ENCODE measurements at places on chromosomes 3 and 15.

- DNase-seq: no peak
Measured at GRCh38 chr3:147132168-147132567, 274.2 kb downstream of the ZIC4 start.

DNA sequence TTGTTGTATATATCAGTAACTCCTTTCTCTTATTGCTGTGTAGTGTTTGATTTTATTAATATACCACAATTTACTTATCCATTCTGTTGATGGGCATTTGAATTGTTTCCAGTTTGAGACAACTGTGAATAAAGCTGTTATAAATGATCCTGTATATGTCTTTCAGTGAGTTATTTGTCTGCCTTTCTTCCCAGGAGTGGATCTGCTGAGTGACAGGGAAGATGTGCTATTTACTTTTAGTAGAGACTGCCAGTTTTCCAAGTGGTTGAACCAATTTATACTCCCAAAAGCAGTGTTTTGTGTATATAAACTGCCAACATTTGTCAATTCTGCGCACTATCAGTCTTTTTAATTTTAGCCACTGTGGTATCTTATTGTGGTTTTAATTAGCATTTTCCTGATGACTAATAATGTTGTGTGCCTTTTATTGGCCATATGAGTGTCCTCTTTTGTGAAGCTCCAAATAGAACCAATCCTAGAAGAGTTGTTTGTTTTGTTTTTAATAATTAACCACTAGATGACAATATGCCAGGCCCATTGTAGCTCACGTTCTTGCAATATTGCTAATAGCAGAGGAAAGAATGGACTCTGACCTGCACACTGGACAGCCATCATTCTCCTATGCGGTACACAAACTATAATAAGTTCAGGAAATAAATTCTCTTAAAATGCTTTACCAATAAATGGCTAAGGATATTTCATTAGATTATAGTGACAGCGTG lies 25.3 kb downstream of the TRANK1 start:
- DNase-seq: no peak

GRCh38 chr3:55189359-55189801 lies 261.5 kb upstream of the LRTM1 start:
- DNase-seq: no peak

DNA sequence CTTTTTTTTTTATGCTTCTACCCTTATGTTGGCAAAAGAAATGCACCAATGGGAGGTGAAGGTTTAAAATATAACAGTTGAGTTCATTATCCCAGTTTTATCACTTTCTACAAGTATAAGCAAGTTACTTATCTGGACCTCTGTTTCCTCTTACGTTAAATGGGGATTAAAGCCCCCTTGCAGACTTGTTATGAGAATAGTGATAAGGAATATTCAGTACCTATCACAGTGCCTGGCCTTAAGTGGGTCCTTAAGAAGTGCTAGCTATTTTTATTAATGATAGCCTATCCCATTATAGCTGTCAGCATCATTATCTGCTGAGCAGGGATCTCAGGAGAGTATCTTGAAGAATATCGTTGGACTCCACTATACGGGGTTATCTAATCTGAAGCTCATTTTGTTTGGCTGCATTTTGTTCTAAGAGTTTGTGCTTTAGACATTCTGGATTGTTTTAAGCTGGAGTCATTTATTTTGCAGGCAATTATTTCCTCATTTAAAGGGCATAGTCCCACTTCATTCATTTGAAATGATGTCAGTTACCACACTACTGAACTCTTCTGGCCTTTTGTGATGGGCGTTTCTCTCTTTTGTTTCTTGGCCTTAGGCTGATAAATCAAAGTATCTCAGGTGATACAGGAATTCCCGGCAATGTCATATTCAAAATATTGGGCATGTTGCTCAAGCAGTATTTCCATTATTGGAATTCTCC lies 28.8 kb downstream of the RAB8B start:
- DNase-seq: peak; percentile 58

DNA sequence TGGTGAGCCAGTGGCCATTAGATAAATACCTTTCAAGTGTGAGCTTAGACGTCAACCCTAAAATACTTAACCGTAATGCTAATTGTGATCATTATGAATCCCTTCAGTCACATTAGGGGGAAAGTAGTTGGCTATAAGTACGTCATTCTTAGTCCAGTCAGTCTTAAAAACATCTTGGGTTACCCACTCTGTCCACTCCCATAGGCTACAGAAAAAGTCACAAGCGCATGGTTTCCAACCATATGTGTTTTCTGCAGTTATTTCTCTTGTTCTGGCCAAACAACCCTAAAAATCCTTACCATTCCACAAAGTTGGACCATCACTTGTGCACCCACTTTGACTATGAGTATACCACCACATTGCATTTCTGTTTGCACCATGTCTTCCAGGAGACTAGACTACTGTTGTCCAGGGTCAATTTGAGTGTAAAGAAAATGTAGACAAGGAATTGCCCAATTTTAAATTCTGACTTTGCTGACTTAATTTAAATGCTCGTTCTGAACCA lies 3.3 kb downstream of the RPL15 start:
- no peak for DNase-seq

DNA sequence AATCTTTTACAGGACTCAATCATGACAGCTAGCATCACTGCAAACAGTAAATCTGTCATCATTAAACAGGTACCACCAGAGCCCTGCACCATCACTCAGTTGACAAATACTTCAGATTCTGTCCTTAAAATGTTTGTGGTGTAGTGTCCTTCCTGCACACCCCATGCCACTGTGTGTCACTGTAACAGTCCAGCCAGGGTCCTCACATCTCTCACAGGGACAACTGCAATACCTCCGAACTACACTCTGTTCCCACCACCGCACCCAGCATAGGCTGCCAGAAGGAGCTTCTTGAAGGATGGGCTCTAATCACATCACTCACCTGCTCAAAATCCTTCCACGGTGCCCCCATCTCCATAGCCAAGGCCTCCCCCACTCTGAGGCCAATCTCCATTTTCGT lies 90.2 kb upstream of the FGF12 start:
- no peak for DNase-seq

DNA sequence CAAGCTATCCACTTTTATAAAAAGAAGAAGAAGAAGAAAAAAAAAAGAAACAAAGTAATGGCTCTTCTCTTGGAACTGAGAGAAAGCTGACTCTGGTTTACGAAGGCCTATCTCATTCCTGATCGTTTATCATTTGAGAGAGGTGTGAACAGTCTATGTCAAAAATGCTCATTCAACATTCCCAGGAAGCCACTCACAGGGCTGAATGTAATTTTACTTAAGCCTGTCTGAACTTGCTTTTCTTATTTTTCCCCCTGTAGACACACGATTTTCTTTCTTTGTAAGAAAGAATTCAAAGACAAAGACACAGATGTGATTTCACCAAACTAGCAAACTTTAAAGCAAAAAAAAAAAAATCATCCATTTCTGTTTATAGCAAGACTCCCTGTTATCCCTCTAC lies 805.8 kb downstream of the FHIT start:
- no peak for DNase-seq

DNA sequence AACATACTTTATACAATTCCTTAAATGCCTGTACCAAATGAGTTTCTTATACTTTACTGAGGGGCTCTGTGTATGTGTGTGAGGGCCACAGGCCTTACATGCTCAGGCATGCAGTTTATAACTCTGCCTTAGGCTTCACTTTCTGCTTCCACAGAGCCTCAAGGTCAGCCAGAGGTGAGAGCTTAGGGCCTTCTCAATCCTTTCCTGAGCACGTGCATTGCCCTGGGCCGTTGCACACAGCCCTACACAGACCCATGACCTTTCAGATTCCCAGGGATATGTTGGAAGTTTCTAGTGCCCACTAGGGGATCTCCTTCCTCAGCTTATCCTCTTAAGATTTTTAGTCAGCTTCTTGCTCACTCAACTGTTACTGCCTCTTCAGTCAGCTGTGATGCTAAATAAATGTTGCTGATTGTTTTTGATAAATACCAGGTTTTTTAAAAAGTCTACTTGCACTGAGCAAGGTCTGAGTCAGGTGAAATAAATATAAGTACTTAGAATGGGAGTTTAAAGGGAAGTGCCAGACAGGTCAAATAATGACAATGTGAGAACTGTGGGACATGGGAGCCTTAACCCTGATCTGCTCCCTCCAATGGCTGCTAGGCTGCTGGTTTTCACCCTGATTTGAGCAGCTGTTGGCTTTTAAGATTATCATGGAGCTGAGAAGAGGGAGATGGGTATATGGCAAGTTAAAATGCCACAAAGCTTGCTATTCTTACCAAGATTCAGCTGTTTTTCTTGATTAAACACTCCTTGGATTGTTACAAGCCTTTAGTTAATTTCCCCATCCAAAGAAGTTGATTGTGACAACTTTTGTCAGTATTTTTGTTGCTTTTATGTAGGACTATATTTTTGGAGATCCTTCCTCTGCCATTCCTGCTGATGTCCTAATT lies 169.5 kb downstream of the PLD1 start:
- DNase-seq: no peak

DNA sequence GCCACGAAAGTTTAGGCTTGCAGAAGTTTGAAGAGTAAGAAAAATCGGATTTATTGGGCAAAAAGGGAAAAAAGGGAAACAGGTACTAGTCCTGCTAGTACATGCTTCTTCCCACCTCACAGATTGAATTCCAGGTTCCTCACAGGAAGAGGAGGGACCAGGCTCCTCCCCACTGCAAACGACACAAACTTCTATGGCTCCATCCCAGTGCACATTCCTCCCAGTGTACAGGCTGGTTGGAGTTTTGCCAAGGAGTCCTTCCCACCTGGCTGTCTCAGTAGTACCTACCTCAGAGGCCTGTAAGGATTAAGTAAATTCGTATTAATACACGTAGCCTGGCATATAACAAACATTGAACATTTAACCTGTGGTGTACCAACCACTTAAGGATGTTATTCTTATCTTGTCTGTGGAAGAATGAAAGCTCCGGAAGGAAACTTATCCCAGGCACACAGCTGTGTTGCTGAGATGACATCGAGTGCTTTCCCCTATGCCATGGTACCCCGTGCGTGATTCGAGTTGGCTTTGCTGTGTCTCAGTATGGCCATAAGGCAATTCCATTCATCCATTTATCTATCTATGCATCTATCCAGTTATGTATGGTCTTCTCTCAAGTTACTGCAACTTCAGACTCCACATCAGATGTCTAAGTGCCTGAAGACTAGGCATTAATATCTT lies 294.3 kb downstream of the LRTM1 start:
- no peak for DNase-seq

- no peak for DNase-seq
Measured at GRCh38 chr15:80887148-80887547, 102.5 kb downstream of the MESD start.

GRCh38 chr3:195095035-195095703 lies 175.8 kb downstream of the XXYLT1 start:
- no peak for DNase-seq

- no peak for DNase-seq
Measured at GRCh38 chr3:37811625-37812498, 49.8 kb upstream of the CTDSPL start.

GRCh38 chr3:166634091-166634746 lies 745.9 kb downstream of the ZBBX start:
- no peak for DNase-seq

GRCh38 chr15:75350601-75351361 lies 3.9 kb downstream of the NEIL1 start:
- no peak for DNase-seq

- no peak for DNase-seq
Measured at GRCh38 chr3:186414735-186415419, 52.8 kb upstream of the DGKG start.

- no peak for DNase-seq
Measured at GRCh38 chr3:151460228-151460627, 633 bp downstream of the IGSF10 start.

DNA sequence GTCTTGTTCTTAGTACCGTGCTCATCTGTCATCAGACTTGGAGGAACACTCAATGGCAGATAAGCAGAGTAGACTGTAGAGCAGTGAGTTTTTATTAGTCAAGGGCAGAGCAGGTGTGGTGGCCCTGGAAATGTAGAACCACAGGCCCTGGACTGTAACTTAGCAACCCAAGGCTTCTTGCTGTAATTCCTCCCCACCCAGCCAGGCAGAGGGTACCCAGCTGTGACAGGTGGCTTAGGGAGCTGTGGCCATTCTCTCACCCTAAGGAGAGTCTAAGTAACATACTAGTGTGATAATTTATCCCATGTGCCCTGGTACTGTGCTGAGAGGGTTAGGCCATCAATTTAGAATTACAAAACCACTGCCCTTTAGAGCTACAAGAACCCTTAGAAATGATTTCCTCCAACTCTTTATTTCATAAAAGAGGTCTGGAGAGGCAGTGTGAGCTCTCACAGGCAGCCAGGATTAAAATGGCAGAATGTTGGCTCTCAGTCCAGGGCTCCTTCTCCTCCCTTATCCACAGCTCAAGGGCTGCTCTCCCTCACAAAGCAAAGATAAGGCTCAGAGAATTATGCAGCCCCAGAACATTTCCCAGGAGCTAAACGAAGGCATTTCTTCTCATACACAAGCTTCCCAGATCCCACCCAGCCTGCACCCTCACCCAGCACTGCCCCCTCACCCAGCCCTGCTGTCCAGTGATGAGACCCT lies 3.0 kb downstream of the POMGNT2 start:
- DNase-seq: peak; percentile 24

- DNase-seq: no peak
Measured at GRCh38 chr15:33001926-33002325, 192.6 kb downstream of the FMN1 start.

- no peak for DNase-seq
Measured at GRCh38 chr3:117798221-117798620, 1088.6 kb downstream of the TUSC7 start.

GRCh38 chr3:15211937-15212336 lies 5.9 kb downstream of the CAPN7 start:
- no peak for DNase-seq

- DNase-seq: no peak
Measured at GRCh38 chr15:98043160-98044014, 82.9 kb downstream of the ARRDC4 start.

- no peak for DNase-seq
Measured at GRCh38 chr3:52441091-52441771, 3.7 kb downstream of the SEMA3G start.

DNA sequence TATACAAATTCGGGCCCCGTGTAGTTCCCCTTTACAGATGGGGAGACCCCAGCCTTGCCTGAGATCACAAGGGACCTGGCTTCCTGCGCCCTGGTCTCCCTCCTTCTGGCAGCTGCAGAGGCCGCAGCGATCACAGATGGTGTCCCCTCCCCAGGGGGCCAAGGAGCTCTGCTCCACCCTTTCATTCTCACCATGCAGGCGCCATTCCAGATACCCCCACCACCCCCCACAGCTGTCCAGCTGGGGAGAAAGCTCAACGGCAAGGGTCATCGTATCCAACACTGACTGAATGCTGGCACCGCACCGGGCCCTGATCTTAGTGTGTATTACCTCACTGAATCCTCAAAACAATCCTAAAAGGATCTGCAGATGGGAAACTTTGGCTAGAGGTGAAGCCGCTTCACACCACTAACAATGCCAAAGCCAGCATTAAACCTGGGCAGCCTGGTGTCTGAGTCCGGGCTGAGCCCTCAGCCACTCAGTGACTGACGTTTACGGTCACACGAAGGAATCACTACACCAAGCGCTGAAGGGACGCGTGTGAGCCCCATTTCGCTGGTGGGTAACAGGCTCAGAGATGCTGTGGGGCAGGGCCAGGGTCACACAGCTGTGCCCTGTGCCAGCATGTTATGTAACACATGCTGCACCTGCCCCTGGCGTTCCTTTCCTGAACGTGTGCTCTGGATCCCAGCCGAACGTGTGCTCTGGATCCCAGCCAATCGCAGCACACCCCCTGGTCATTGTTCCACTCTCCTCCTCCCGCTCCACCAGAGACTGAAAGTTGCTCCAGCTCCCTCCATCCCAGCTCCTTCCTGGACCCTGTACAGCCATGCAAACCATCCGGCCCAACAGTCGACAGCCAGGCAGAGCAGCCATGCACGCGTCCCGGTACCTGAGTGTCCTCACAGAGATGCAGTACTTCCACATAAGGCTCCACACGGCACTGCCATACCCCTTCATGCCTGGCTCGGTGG lies 51.8 kb downstream of the IQSEC1 start:
- DNase-seq: no peak
